Hippocampal formation (tissue), 2 donors: ENCODE measurements at places on chromosomes 7 and 10.
A peak's percentile ranks its signal among the peaks of the same experiment; 100 is the strongest.

DNA sequence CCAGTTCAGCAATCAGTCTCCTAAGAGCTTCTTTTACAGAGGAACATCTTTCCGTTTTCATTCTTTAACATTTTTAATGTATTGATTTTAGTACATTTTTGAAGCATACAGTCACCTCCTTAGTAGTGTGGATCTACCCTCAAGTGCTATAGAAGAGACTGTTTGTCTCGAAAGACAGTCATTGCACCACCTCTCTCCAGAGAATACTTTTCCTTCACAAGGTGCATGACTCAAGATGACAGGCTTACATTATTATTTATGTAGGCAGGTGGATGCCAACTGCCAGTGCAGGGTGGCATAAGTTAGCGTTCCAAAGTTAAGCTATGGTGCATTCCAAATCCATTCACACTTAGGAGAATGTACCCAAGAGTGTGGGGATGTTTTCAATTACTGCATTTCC, 71.8 kb downstream of the ZEB1 start:
- no peak for DNase-seq

DNA sequence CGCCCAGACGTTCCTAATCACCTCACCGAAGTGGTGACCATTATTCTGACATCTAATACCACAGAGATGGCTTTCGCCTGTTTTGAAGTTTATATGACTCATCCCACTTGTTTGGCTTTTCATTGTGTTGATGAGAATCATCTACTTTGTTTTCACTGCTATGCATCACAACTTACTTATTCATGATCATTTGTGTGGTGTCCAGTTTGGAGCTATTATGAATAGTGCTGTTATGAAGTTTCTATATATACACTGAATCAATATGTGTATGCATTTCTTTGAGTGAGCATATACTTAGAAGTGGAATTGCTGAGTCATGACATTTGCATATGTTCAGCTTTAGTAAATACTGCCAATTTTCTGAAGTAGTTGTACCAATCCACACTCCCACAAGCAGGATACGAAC, 38.6 kb upstream of the TNKS2 start:
- no peak for DNase-seq

GRCh38 chr7:101169838-101170551, 4.6 kb upstream of the VGF start:
- peak; percentile 19 for DNase-seq

- DNase-seq, result no peak
Measured at GRCh38 chr7:102912742-102913141, at the start of gene LRRC17. TSS of gene LRRC17 (plus strand) at chr7:102913000. CDS start at chr7:102933914, 20,914 bp downstream.

DNA sequence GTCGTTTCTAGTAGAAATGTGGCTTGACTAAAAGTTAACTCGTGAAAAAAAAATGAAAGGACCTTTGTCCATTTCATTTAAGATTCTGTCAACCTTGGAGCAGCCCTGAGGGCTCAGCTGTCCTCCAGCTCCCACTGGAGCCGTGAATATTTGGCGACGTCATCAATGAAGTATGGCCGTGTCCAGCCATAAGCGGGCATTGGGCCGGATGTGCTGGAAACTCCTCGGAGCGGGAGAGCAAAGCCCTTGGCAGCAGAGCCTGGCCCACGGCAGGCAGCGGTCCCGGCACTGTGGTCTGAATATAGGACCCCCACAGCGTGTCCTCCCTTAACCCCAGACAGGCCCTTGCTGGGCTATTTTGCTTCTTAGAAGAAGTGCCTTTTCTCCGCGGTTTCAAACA, 50.0 kb downstream of the JAKMIP3 start:
- no peak for DNase-seq

GRCh38 chr10:75717126-75717916, 285.9 kb downstream of the LRMDA start:
- no peak for DNase-seq

DNA sequence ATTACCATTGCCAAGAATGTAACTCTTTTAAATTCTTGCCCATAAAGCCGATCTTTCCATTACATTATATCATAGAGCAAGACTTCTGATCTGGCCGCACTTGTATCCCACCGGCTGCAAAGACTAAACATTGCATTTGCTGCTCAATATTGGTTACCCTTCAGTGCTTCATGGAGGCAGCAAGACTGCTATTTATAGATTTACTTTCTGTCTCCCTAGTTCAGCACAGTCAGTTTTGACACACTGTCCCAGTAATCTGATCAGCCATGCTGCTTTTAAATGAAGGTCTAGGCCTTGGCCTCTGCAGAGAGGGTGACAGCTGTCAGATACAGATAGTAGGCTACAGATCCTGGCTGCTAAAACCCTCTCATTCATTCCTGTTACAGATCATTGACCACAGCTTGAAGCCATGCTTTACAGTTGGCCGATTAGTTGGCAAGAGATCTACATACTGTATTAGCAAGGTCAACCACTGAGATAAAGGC, 562.6 kb upstream of the GALNT17 start:
- DNase-seq, result no peak

- DNase-seq, result no peak
Measured at GRCh38 chr10:11446864-11447263, 164.6 kb downstream of the USP6NL start.

DNA sequence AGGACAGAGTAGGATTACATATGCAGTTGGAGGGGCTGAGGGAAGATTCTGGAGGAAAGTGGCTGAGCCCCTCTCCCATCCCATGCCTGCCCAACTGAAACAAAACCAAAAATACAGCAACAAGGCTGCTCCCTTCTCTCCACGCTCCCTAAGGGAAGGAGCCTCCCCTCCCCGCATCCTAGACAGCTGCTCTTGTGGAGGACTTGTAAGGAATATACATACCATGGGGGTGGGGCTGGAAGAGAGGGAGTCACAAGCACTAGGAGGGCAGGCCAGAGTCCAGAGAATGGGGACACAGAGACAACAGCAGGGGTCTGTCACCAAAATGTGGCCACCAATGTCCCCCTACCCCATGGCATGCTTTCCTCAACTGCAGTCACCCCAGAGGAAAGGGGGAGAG, 13.2 kb downstream of the LDB1 start:
- no peak for DNase-seq

- DNase-seq, result no peak
Measured at GRCh38 chr7:151390598-151391357, 19.1 kb downstream of the WDR86 start.

GRCh38 chr10:86319676-86320075, 46.9 kb downstream of the GRID1 start:
- no peak for DNase-seq

- DNase-seq, result no peak
Measured at GRCh38 chr7:23213755-23214154, 31.9 kb downstream of the NUP42 start.

DNA sequence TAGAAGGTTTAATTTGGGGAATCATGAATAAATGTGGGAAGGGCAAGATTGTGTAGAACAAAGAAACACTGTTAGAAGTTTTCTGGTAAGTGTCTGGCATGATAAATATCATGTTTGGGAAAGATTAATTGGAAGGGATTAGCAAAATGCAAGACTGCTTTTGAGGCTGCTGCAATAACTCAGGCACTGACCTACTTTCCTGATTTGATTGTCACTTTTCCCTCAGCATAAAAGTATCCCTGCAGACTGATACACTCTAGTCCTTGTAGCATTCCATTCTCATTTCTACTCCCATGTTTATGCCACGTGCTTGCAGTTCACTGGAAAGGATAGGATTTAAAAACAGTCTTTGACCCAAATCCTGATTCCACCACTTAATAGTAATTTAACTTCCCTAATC, 303.3 kb upstream of the SEMA3A start:
- DNase-seq, result no peak

GRCh38 chr7:116138202-116138801, 72.0 kb upstream of the TES start:
- peak; percentile 2 for DNase-seq

GRCh38 chr10:5354068-5354467, 10.7 kb upstream of the UCN3 start:
- no peak for DNase-seq

DNA sequence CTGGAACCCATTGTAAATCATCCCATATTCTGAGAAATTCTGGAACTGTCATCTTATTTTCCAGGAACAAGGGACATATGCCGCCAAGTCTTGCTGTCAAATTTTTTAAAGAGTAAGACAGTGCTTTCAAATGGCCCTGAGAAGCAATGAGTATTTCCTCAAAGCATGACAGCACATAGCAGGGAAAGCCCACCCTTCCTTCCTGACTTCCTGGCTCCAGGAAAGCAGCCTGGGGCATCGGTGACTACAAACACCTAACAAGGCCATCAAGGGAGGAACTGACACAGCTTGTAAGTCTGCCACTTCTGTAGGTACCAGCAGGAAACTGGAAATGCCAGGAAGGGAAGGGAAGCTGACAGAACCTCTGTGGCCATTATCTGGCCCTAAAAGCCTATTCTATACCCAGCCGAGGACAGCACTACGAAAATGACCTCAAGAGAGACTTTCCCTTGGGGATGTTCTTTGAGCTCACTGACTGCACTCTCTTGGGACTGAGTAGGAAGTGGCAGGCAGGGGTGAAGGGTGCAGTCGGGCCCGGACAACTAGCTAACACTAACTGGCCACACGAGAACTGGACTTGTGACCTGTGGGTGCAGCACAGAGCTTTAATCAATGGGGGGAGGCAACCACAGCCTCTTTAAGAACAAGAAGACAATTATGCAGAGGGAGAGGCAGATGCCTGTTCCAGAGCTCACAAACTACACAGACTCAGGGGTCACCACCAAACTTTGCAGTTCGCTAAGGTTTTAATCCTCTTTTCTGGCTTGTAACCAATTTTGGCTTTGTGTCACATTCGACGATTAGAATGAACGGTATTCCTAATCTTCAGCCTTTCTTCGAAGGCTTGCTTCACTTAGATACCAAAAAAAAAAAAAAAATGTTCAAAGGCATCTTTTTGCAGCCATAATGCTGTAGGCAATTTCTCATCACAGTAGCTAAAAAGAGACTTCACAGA, 52.0 kb downstream of the GRB10 start:
- DNase-seq, result no peak

DNA sequence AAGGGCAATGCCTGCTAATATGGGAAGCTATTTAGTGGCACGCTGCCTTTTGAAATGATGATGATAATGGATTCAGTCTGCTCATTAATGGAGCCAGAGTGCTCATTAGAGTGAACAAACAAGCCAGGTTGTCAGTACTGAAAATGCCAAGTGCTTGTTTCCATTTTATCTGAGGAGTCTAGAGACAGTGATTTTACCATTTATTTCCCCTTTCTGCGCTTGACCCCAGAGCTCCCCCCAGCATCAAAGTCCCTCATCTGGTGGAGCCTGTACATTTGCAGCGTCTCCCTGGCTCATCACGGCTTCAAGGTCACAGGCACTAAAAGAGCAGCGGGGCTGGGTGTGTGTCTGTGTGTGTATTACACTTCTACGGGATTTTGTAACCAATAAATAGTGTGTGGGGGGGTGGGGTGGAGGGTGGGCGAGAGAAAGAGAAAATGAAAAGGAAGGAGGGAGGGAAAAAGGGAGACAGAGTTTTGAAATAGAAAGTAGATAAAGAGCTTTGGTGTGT, 553.8 kb downstream of the TFEC start:
- no peak for DNase-seq

DNA sequence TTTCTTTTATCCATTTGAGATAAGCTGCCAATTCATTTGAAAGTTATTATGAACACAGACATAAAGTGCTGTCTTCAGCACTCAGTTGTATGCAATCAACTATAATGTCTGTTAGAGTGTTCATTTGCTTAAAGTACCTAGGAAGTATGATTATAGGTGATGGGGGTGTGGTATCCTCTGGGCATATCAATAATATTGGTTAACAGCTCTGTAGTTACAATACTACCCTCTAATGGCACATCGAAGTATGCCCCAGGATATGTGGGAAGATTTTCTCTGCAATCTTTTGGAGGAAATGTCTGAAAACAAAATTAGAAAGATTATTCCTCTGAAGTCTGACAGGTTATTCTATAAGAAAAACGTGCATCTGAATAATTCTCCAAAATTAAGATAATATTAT, 429.7 kb downstream of the ARL4A start:
- DNase-seq, result no peak

- no peak for DNase-seq
Measured at GRCh38 chr7:131723926-131724325, 167.5 kb upstream of the PODXL start.

- DNase-seq, result no peak
Measured at GRCh38 chr10:94010116-94010515, 16.4 kb downstream of the PLCE1 start.

DNA sequence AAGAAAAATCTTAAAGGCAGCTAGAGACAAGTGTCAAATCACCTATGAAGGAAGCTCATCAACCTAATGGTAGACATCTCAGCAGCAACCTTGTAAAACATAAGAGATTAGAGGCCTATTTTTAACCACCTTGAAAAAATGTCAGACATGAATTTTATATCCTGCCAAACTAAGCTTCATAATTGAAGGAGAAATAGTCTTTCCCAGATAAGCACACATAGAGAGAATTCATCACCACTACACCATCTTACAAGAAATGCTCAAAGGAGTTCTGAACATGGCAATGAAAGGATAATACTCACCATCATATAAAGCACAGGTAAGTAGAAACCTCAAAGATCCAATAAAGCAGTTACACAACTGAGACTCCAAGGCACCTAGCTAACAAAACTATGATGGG, 156.5 kb downstream of the ZEB1 start:
- DNase-seq, result no peak

- no peak for DNase-seq
Measured at GRCh38 chr7:6169805-6170520, 102.5 kb downstream of the CYTH3 start.
